ENCODE measurements at places on chromosomes 16 and 17.

DNA sequence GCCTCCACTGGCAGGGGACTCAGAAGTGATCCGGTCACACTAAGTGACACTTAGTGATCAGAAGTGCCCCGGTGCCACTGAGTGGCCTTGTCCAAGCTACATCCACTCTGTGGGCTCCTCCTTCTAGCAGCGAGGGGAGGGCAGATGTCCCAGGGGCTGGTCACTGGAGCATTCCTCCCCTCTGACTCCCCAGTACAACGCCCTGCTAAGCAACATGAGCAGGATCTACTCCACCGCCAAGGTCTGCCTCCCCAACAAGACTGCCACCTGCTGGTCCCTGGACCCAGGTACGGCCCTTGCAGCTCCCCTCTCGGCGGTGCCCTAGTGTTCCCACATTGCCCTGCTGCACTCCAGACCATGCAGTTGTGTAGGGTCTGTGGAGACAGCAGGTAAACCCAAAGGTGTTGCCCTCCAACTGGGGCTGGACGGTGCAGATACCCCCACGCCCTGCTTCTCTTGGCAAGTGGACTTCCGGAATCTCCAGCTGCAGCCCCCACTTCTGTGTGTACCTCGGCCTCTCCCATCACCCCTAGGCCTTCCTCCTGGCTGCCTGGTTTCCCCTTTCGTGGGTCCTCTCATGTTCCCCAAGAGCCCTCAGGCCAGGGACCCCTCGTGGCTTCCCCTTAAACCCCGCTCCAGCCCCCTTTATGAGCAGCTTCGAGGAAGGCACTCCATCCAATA, 2.1 kb downstream of the ACE start:
- DNase-seq, result peak; percentile 44

- no peak for DNase-seq
These were observed 86.4 kb downstream of the TEX14 start for GRCh38 chr17:58605470-58605869.

GRCh38 chr17:32319548-32319905, 22.4 kb downstream of the C17orf75 start:
- DNase-seq, result peak; percentile 76

DNA sequence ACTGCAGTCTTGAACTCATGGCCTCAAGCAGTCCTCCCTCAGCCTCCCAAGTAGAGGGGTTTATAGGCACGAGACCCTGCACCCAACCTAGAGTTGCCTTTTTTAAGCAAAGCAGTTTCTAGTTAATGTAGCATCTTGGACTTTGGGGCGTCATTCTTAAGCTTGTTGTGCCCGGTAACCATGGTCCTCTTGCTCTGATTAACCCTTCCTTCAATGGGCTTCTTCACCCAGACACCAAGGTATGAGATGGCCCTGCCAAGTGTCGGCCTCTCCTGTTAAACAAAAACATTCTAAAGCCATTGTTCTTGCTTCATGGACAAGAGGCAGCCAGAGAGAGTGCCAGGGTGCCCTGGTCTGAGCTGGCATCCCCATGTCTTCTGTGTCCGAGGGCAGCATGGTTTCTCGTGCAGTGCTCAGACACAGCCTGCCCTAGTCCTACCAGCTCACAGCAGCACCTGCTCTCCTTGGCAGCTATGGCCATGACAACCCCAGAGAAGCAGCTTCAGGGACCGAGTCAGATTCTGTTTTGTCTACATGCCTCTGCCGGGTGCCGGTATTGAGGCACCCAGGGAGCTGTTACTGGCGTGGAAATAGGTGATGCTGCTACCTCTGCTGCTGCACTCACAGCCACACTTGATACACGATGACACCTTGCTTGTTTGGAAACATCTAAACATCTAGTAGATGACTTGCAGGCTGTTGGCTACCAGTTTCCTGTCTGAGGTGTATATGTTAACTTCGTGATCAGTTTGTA, 3.3 kb downstream of the RPL13 start:
- DNase-seq, result no peak

- no peak for DNase-seq
These were observed 328.6 kb downstream of the MAP2K6 start for GRCh38 chr17:69743091-69743490.

- DNase-seq, result no peak
These were observed 986 bp downstream of the HAPSTR1 start for GRCh38 chr16:9092282-9092977.

- no peak for DNase-seq
These were observed 13.5 kb upstream of the DYNLRB2 start for GRCh38 chr16:80527297-80527696.

- DNase-seq, result no peak
These were observed 100.5 kb upstream of the HS3ST3A1 start for GRCh38 chr17:13702266-13702665.

DNA sequence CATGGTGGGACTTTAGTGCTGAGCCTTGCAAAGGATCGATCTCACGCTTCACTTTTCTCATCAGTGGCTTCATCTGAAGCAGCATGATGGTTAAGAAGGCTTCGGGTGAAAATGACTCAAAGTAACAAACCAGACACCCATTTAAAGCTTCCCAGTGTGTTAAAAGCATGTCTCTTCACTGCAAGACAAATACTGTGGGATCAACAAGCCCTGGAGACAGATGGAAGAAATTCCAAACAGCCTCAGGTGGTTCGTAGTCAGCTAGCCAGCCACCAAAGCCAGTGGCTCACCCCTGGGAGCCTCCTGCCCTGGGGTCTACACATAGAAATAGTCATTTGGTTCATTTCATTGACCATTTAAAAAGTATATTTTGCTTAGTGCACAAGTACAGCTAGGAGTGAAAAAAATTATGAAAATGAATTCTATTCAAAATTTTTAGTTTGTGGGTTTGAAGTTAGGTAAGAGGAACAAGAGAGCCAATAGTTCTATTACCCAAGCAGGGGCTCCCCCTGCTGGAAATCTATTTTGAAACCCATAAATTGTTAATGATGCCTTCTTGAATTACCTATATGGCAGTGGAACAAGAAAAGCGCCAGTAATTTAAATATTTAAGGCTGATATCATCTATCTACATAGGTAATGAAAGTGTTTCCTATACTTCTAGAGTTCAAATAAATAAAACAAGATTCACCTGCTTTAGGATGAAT, 51.6 kb downstream of the PMP22 start:
- no peak for DNase-seq

DNA sequence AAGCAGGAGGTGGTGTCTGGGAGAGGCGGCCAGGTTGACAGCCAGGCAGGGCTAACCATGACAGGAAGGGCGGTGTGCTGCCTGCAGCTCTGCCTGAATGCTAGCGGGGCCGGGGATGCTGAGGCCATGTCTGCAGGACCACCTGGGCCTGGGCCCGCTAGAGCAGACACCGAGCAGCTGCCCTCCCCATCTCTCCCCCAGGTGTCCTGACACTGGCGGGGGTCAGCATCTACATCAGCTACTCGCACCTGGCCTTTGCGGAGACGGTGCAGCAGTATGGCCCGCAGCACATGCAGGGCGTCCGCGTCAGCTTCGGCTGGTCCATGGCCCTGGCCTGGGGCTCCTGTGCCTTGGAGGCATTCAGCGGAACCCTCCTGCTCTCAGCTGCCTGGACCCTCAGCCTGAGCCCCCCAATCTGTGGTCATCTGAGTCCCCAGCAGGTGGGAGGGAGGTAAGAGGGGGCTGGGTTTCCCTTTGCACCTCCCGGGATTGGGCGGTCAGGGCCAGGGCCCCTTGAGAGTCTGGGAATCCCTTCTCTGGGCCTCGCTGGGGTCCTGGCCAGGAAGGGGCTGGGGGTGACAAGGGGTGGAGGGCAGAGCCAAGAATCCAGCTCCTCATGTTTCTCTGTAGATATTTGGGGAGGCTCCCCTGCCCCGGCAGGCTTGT, 7.5 kb downstream of the TMEM235 start:
- no peak for DNase-seq

- DNase-seq, result no peak
These were observed 7.8 kb upstream of the USP31 start for GRCh38 chr16:23156946-23157460.

DNA sequence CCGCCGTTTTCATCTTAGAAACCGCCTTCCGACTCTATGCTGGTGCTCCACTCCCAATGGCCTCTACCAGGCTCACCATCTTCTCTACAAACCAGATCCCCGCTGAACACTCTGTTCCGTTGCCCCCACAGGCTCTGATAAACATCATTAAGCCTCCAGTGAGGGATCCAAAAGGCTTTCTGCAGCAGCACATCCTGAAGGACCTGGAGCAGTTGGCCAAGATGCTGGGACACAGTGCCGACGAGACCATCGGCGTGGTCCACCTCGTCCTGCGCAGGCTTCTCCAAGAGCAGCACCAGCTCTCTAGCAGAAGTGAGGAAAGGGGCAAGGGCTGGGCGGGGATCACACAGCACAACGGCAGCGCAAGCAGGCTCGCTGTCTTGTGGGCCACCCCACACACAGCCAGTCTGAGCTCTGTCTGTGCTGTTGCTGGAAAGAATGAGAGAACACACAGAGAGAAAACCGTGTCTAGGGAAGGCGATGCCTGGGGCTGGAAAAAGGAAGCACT, 33.5 kb upstream of the ENDOV start:
- no peak for DNase-seq

DNA sequence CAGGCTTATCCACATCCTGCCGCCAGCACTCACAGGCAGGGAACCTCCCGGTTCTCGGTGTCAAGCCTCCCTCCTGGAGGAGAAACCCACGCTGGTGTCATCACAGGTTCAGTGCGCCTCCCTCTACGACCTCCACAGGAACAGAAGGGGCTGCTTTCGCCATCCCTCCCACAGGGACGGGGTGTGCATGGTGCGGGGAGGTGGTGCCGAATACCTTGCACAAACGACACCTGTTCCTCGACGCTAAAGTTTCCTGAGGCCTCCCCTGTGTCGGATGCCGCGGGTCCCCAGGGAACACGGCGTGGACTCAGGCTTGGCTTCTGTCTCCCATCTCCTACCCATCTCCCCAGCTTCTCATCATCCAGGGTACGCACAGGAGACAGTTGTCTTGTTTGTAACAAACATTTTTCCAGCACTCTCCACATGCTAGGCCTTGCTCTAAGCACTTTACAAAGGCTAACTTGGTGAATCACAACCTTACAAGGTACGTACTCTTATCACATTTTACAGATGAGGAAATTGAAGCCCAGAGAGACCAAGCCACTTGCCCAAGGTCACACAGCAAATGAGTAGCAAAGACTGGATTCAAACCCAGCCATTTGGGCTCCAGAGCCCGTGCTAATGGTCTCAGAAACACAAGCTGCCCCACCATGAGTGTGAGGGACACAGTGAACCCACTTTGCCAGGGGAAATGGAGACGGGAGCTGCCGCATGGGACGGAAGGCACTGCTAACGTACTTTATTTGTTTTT, 271.6 kb downstream of the C16orf95 start:
- DNase-seq, result no peak

GRCh38 chr17:35148144-35148543, 527 bp downstream of the UNC45B start:
- DNase-seq, result no peak

DNA sequence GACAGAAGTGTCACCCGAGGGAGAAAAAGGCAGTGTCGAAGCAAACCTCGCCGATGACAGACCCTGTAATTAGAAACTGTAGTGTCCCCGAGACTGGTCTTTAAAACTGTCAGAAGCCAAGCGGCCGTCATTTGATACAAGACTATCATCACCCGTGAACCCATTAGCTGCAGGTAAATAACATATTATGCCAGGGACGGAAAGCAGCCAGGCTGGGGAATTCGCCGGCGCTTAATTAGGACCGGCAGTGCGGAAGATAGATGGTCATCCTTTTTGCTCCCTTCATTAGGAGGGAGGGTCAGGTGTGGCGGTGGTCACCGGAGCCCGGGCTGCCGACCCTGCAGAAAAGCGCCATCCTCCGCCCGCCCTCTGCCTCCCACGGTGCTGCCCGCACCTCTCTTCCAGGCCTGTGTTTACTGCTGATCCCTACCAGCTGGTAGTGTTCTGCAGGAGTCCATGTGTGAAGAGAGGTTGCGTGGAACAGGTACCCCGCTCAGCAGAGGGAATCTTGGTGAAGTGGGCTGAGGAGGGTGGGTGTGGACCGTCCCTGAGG, 109.4 kb upstream of the GSE1 start:
- no peak for DNase-seq

GRCh38 chr16:17251496-17251895, 219.3 kb downstream of the XYLT1 start:
- no peak for DNase-seq

DNA sequence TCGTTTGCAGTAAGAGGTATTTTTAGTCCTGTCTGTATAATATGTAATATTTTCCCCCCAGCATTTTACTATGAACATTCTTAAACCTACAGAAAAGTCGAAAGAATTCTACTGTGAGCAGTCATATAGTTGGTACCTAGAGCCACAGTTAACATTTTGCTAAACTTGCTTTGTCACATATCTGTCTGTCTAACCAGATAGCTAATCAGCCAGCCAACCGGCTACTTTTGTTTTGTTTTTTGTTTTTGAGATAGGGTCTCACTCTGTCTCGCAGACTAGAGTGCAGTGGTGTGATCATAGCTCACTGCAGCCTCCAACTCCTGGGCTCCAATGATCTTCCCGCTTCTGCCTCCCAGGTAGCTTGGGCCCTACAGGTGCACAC, 73.3 kb downstream of the ABCC1 start:
- DNase-seq, result no peak

DNA sequence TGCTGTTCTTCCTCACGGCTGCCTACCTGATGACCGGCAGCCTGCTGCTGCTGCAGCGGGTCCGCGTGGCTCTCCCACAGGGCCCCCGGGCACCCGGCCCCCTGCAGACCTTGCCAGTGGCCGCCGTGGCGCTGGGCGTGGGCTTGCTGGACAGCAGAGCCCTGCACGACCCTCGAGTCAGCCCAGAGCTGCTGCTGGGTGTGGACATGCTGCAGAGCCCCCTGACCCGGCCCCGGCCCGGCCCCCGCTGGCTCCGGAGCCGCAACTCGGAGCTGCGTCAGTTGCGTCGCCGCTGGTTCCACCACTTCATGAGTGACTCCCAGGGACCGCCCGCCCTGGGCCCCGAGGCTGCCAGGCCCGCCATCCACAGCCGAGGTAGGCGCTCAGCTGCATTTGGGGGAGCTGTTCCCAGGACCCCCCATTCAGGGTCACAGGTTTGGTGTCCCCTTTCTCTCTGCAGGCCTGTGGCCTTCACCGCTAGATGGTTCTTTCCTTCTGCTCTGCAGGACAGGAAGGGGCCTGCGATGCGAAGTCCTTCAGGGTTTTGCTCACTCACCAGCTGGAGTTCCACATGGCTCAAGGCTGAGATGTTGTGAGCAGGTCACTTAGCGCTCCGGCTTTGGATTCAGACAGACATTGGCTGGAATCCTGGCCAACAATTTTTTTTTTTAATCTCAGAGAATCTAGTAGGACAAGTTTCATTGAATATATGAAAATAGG, 10.7 kb downstream of the WSCD1 start:
- no peak for DNase-seq

- peak; percentile 13 for DNase-seq
These were observed 51.8 kb downstream of the SMPD3 start for GRCh38 chr16:68396481-68396880.

DNA sequence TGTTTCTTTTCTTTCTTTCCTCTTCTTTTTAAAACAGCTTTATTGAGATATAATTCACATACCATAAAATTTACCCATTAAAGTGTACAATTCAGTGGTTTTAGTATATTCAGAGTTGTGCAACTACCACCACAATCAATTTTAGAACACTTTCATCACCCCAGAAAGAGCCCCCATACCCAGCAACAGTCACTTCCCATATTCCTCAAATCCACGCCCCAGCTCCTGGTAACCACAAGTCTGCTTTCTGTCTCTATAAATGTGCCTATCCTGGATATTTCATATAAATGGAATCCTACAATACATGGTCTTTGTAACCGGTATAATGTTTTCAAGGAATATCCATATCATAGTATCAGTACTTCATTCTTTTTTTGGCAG, 19.4 kb downstream of the RARA start:
- DNase-seq, result no peak

- no peak for DNase-seq
These were observed 38.3 kb downstream of the NT5M start for GRCh38 chr17:17341452-17341851.

GRCh38 chr17:9291912-9292560, 270.7 kb downstream of the NTN1 start:
- DNase-seq, result peak; percentile 23
